ENCODE measurements at places on chromosomes 7 and 10.

GRCh38 chr7:88057655-88058054, 123.6 kb downstream of the ADAM22 start:
- DNase-seq = no peak

DNA sequence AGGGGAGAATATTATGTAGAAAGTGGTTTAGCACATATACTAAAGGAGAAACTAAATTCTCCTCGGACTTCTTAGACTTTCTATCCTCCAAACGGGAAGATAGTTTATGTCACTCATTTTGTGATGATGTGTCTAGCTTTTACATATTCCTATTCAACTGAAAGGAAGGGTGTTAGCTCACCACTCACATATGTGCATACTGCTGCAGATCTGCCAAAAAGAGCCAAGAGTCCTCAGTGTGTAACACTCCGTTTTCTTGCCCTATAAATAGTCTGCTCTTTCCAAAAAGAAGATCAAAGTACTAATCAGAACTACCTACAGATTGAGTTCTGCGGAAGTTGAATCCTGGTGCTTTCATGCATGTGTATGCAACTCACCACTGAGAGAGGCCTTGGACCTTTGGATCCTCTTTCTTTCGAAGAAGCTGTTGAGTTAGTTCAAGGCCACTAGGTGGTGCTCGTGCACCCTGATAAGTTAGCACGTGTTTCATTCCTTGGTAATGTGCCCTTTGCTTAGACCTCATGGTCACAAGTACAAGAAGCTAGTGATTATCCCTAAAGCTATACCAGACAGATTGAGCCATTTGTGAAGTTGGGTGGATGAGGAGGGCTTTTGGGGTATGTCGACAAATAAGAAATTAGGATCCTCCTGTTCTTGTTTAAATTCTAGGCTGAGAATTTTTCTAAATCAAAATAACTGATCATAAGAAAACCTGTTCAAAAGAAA, 14.1 kb downstream of the YAE1 start:
- DNase-seq = peak; percentile 90

DNA sequence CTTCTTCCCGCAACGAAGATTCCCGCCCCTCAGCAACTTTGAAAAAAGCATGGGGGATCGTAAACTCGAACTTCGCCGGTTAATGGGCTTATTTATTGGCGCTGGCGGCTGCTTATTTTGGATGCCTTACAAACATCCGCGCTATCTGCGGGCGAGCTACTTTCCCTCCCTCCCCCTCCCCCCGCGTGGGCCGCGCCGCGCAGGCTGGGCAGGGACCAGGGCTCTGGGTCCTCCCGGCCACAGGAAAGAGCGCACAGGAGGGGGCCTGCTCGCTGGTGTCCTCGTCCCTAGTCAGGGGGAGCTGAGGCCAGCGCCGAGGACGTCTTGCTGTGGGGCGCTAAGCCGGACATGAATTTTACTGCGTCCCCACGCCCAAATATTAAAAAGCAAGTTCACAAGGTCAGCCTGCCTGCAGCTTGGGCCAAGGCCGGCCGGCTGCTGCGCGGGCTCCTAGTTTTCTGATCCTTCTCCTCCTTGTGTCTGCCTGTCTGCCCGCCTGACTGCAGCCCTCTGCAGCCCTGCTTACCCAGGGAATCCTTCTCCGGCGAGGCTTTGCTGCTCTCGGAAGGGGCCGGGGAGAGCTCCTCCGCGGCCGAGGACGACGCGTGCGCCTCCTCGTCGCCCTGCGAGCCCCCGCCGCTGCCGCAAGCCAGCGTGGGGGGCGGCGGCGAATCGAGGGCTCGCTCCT, 1.2 kb downstream of the HOXA10 start:
- no peak for DNase-seq

GRCh38 chr7:234708-235553, 42.6 kb downstream of the FAM20C start:
- DNase-seq = peak; percentile 75

DNA sequence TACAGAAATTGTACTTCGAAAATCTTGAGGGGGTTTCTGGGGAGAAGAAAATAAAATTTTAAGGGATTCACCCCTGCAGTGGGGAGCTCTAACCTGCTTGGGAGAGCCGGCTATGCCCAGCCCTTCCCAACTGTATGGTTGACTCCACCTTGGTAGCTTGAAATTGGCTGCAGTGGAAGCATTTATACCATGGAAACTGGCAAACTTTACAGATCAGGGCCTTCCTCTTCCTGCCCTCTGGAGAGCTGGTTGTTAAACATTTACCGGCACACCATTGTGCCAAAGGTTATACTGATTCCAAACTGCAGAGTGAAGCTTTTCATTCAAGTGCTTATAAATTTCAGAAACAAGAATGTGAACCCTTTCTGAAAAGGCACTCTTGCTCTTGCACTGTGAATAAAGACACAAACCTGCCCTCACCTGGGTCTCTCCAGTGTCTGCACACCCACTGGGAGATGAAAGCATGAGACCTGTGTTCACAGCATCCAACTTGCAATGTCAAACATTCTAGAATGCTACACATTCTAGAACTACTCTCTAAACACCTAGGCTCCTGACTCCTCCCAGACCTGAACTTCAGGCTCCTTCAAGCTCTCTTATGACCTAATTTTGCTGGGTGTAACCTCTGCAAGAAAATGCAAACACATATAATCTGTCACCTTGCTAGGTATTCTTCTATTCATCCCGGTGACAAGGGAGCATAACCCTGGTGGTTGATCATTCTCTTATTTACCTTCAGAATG, 44.7 kb downstream of the ABLIM1 start:
- DNase-seq = no peak

GRCh38 chr7:71509381-71509780, 377.4 kb downstream of the GALNT17 start:
- DNase-seq = no peak

- DNase-seq = no peak
These were observed 11.2 kb downstream of the GPER1 start for GRCh38 chr7:1099154-1099542.

- no peak for DNase-seq
These were observed 15.4 kb downstream of the MGAM start for GRCh38 chr7:142010952-142011548.

DNA sequence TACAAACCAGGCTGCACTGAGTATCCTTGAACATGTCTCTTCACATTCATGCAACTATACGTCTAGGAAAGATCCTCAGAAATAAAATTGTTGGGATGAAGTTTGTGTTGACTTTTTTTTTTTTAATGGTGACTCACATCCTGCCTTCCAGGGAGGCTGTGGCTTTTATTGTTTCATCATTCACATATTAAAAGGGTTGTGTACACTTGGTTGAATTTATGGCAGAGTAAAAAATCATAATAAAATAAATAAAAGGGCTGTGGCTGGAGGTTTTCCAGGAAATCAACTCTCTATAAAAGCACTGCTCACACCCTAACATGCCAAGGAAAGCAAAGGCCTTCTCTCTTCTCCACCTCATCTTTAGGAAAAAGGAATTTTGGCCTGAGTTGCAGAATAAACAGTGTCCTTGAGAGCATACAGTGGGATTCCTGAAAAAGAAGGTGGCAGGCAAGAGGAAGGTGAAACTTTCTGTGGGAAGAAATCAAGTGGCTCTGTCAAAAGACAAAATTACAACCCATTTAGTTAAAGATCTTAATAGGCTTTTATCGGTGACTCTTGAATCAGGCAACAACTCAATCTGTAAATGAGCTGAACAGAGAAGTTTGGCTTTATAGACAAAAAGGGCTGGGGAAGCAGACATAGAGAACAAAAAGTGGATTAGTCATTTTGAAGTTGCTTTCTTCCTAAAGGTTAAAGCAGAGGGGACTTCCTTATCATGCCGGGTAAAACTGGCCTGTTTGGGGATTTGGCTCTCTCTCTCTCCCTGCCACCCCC, 41.6 kb upstream of the FHIP2A start:
- peak; percentile 71 for DNase-seq

GRCh38 chr7:122724366-122724765, 21.6 kb upstream of the RNF148 start:
- no peak for DNase-seq

DNA sequence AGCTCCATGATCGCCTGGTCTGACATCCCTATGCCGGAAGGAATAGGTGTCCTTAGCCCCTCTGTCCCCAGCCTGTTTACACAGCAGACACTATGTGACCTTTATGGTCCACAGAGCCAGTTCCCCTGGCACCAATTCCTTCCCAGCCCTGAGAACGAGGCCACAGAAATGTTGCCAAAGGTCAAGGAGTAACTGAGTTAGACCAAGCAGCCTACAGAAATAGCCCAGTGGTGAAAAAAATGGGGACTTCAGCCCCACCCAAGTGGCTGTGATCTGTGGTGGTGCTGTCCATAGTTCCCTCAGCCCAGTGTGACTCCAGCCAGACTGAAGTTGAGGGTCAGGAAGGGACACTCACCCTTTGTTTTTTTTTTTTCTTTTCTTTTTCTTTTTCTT, 2.5 kb downstream of the PGAM2 start:
- no peak for DNase-seq

DNA sequence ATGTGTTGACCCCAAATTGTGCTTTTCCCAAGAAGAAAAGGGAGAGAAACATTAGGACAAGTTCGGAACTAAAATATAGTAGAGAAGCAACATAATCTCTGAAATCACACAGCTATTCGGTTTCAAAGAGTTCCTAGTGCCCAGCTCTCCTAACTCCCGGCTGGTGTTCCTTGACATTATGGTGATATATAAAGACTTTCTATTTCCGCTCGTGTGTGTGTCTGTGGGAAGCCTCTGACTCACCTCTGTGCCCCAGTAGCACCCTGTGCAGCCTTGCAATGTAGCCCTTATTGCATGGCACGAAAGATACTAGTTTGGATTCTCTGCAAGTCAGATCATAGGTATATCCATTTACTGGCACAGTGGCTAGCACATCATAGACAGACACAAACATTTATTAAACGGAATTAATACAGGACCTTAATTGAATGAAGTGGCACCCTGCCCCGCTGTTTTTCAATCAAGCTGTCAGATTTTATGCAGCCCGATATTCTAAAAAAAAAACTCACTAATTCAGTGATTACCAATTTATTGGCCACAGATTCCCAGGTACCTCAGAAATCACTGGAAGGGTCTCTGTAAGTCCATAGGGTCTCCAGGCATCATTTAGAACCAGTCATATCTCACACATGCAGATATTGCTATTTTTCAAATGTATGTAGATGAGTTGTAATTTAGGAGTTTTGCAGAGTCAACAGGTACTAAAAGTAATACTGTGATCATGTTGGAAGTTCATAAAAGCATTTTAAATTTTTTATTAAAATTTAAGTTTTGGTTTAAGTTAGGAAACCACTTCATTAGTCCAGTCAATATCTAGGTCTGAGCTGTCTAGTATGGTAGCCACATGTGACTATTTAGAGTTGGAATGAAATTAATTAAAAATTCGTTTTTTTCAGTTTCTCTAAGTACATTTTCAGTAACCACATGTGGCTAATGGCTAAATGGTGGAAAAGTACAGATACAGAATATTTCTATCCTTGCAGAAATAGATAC, 43.3 kb downstream of the SFTPD start:
- DNase-seq = no peak

Measured in AG09319 (cell line).